Amniotic epithelial cell (primary cell): ENCODE measurements at places on chromosomes 2 and 18.
A peak's percentile ranks its signal among the peaks of the same experiment; 100 is the strongest.

DNA sequence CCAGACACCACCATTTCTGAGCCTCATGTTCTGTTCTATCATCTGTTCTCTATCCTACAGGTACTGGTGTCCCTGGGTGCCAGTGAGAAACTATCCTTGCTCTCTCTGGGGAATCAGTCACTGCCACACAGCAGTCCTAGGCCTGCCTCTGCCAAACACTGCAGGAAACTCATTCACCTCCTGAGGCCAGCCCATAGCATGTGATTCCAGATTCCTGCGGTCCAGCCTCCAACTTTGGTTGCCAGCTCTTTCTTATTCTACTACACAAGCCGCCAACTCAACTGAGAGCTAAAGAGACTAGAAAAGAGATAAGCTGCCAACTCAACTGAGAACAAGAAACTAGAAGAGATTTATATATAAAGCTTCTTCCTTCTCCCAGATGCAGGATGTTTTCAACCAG lies 8.8 kb upstream of the TTLL4 start:
- peak; percentile 27 for DNase-seq

DNA sequence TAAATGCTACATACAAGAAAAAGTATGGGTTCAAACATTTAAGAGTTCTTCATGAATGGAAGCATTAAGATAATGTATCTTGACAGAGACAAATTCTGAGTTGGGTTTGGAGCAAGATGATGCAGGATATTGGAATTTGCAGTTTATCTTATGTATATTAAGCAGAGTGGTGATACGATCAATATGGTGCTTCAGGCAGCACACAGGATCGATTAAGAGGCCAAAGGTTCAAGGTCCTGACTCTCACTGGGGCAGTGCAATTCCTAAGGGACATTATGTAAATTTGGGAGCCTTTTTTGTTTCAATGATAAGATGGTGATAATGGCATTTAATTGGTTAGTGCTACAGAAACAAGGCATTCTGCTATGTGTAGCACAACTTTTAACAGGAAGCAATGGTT lies 381.9 kb downstream of the KCNJ3 start:
- DNase-seq, result no peak

DNA sequence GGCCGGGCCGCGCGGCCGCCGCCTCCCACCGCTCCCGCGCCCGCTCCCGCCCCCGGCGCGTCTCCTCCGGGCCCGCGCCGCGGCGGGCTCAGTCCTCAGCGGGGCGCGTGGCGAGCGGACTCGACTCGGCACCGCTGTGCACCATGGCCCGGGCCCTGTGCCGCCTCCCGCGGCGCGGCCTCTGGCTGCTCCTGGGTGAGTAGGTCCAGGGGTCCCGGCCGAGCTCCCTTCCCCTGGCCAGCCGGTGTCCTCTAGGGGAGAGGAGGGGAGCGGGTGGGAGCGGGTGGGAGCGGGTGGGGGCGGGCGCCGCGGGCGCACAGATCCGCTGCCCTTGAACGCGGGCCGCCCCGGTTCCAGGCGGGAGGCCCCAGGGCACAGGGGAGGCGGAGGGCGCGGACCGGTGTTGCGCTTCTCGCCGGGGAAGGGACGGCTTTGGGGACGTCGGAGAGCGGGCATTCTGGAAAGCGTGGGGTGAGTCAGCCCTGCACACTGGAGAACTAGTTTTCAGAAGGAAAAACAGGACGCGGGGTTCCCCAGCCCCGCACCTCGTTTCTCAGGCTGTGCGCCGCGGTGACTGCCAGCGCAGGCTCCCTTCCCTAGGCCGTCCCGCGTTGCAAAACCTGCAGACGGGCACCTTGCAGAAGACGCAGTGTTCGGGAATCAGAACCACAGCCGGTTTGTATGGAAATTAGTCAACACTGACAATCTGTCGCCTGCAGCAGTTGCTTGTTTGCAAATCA lies at the start of gene RAMP1:
RAMP1 (plus strand) TSS at position 91 of the 740 bp plus-strand sequence; CDS start at position 144, 53 bp downstream.
- peak; percentile 33 for DNase-seq

- DNase-seq, result no peak
Measured at GRCh38 chr2:182554950-182555349, 128.1 kb upstream of the PDE1A start.

DNA sequence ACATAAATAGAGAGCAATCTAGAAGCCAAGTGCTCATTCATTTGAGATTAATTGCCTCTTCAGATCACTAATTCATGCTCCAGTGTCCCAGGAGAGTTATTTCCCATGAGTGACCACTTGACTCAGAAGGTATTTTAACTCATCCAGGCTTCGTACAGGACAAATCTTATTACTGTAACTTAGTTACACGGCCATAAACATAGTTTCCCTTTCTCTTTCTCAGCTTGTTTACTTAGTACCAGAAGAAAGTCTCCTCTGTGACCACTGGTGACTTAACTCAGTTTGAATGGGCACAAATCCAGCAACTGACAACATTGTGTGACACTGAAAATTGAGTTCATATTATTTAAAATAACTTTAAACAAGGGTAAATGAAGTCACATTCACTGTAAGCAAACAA lies 25.3 kb downstream of the MMADHC start:
- DNase-seq, result no peak

DNA sequence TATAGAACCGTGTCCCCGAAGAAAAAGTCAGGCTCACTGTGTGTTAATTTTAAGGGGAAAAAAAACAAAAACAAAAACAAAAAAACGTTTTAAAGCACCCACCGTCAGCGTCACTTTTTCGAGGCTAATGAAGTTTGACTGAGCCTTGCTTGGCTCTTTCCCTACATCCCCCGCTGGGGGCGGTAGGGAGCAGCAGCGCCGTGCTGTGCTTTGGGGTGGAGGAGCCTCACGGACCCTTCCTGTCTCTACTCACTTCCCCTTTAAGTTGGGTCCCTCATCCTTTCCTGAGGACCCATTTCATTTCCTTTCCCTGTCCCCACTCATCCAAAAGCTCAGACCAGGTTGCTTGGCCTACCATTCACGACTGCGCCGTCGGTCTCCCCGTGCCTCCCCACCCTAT lies 82.8 kb upstream of the RPL31 start:
- no peak for DNase-seq

DNA sequence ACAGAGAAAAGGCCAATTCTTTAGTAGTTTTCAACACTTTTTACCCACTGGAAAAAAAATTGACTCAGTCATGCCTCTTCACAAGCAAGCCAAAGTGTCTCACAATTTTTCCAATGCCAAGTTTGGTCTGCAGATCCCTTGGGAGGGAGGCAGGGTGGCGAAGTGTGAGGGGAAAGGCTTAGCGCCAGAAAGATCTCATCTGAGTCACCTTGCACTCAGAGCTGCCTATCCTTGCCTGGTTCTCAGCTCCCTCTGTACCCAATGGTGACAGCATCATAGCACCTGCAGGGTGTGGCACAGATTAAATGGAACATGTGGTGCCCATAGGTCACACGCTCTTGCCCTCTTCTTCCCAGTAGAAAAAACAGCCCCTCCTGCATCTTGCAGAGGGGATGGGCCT lies 55.2 kb upstream of the GYPC start:
- DNase-seq, result no peak

DNA sequence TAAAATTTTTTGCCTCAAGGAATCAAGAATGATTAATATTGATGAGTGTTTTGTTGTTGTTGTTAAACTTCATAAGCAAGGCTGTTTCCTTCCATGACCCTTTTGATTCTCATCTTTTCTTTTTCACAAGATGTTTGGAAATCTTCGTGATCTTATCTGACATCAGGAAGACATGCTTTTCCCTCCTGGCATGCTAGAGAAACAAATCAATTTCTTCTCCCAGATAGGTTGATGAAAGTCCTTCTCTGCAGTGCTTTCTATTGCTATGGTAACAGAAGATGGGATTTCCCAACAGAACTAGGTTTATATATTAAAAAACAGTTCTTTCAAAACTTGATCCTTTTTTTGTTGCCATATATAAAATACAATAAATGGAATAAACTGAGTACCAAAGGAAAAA lies 85.2 kb downstream of the EML6 start:
- peak; percentile 54 for DNase-seq

DNA sequence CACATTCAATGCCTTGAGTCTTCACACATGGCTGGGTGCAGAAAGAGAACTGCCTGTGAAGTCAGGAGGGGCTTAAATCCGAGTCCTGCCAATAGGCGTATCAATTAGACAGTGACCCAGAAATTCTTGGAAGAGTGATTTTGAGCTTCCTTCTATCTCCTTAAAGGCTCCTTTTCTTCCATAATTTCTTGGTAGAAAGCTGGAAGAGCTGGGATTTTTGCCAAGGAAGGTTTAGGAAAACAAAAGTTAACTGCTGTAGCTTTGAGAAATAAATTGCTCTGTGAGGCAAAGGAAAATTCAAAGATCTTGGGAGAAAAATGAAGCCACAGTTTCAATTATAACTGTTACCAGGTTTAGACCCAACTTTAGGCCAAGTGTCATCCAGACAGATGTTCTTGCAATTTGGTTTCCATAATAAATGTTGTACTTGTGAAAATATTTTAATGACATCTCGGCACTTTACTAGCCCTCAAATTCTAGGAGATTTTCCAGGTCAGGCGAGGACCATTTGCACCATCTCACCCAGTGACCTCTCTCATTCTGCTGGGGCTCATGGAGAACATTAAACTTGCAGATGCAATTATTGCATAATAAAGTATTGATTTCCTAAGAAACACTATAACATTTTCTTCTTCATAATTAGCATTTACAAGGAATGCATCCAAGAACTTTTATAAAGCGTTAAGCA lies 329.7 kb upstream of the MEIS1 start:
- no peak for DNase-seq

GRCh38 chr18:49648811-49649210 lies 87.0 kb downstream of the LIPG start:
- no peak for DNase-seq

- peak; percentile 65 for DNase-seq
Measured at GRCh38 chr18:29779096-29779495, 1263.4 kb downstream of the DSC3 start.

DNA sequence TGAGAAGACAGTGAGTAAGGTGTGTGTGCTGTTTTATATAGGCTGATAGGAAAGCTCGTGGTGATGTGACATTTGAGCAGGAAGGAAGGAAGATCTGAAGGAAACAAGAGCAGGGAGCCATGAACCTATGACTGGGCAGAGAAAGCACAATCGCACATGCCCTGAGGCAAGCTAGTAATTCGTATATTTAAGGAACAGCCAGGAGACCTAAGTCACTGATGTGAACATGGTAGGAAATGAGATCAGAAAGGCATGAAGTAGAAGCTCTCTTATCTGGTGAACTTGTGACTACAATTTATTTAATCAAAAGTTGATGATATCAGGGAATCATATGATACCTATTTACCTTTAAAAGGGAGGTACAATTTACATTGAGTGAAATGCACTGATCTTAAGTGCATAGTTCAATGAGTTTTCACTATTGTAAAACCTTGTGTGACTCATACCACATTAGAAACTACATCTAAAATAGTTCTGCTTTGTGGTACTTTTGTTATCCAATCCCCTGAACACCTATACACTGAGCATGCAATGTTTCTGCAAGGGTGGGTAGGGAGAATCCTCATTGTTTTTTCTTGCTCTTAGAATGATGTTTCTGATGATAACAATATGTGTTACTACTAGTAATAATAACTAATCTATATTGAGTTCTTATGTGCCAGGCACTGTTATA lies 67.5 kb downstream of the GALNT13 start:
- no peak for DNase-seq

GRCh38 chr2:26649992-26650712 lies 9.0 kb upstream of the CIB4 start:
- DNase-seq, result no peak
